ENCODE measurements at places on chromosomes 1 and 21.

DNA sequence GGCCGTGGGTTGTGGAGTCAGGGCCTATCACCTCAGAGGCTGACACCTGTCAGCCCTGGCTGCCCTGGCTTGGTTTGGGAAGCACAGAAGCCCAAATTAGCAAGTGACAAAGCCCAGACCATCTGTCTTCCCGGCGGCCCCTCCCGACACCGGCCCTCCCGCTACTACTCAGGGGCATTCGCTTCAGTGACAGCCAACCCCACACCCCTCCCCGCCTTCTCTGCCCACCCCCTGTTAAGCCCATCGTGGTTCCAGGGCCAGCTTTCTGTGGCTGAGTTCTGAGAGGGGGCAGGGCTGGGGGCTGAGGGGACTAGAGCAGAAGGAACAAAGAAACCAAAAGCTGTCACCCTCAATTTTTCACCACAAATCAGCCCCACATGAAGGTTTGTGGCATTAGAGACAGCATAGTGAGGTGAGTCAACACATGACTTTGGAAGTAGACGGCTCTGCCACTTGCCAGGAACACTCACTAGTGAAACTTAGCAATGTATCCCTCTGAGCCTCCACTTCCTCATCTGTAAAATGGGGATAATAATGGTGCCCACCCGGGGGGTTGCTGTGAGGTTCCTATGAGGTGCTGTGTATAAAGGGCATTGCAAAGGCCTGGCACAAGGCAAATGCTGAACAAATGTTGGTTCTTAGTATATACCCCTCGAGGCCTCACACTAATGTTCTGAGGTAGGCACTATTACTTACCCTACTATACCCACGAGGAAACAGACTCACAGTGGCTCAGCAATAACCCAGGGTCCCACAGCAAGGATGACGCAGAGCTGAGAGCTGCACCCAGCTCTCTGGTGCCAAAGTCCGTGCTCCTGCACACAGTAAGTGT is 5.2 kb upstream of the TNNI1 start:
- DNase-seq = no peak

DNA sequence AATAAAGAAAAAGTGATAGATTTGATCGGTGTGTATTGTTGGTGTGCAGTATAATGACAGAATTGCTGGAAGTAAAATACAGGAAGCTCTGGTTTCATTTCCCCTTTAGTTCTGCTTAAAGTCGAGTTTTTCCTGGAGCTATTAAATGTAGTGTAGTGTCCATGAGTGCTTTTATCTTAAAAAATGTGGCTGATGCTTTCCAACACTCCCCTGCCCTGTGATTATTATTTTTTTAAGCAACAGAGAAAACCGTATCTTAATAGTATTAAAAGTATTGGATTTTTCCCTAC is 1.1 kb downstream of the LGALS8 start:
- DNase-seq = no peak

- no peak for DNase-seq
Observed at GRCh38 chr1:197733324-197733723, 42.0 kb downstream of the DENND1B start.

- DNase-seq = no peak
Observed at GRCh38 chr21:25518491-25518911, 88.8 kb downstream of the MRPL39 start.

DNA sequence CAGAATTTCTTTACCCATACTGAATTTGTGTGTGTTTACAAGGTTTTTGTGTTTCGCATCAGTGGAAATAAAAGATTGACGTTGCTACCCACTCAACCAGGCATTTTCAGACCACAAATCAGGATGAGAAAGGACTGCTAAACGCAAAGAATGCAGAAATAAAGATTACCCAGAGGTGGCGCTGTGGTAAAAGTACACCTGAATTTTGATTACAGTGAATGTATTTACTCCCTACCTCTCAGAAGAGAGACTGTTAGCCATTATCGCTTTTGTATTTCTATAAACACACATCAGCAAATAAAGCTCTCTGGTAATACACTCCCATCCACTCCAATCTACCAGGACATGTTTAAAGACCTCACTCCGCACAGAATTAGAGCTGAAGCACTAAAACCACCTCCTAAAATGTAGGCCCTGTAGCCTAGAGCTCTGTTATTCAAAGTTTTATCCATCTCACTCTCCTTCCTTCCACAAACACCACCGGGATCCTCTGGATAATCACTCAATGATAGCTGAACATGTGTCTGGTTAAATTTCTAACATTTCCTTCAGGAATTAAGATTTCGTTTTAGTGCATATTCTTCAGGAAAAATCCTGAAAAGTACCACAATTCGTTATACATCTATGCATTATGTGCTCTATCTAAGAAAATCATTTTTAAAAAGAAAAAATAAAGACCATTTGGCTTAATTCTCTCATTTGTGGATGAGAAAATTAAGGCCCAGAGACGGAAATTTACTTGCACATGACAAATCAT is 2.5 kb upstream of the LMO4 start:
- DNase-seq = no peak

GRCh38 chr21:20551939-20552338 is 446.3 kb upstream of the NCAM2 start:
- no peak for DNase-seq

DNA sequence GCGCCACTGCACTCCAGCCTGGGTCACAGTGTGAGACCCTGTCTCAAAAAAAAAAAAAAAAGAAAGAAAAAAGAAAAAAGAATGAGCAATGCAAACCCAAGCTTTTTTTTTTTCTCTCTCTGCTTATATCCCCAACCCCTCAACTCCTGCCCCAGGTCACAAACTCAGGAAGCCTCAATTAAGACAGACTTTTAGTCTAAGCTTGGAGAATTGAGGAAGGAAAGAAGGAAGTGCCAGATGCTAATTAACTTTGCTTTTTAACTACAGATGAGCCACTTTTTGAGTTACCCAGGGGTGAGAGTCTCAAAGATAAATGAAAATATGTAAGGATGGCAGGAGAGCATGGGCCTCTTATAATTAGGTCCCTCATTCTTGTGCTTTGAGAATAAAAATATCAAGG is 33.3 kb downstream of the PIK3CD start:
- DNase-seq = no peak

GRCh38 chr1:91790392-91790791 is 95.6 kb downstream of the TGFBR3 start:
- no peak for DNase-seq

- DNase-seq = peak; percentile 45
Observed at GRCh38 chr1:151934048-151934493, 24.8 kb upstream of the THEM4 start.

DNA sequence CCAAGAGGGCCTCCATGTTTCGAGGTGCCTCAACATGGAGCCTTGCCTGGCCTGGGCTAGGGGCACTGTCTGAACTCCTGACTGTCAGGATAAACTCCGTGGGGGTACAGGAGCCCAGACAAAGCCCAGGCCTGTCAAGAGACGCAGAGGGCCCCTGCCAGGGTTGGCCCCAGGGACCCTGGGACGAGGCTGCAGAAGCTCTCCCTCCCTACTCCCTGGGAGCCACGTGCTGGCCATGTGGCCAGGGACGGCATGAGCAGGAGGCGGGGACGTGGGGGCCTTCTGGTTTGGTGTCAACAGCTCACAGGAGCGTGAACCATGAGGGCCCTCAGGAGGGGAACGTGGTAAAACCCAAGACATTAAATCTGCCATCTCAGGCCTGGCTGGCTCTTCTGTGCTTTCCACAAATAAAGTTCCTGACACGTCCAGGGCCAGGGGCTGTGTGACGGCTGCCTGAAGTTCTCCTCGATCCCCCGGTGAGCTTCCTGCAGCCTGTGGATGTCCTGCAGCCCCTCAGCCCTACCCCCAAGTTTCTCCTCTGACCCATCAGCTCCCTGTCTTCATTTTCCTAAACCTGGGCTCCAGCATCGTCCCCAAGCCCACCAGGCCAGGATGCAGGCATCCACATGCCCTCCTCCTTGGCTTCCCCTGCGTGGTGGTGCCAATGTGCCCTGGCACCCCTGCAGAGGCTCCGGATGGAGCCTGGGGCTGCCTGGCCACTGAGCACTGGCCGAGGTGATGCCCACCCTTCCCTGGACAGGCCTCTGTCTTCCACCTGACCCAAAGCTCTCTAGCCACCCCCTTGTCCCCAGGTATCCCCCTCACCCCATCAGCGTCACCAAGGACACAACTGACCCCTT is 12.8 kb upstream of the LRRC3 start:
- DNase-seq = no peak

- no peak for DNase-seq
Observed at GRCh38 chr21:31914472-31914871, 41.7 kb downstream of the HUNK start.

- no peak for DNase-seq
Observed at GRCh38 chr1:172373864-172374263, 46.6 kb upstream of the C1orf105 start.

DNA sequence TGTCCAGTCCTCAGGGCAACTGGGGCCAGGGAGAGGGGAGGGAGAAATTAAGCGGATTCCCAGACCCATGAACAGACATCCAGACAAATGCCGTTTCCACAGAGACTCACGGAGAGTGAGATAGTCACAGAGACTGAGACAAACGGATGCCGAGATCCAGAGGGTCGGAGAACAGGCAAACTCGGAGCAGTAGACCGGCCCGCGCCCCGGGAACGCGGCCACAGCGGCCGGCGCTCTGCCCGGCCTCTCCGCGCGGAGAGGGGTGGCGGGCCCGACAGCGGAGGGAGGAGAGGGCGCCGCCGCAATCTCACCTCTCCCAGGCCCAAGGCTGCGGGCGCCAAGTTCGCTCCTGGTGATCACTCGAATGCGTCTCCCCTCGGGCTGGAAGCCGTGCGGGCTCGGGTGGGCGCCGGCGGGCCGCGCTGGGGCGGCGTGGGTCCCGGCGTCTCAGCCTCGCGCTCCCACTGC is 831 bp upstream of the FOXD2 start:
- DNase-seq = peak; percentile 63

GRCh38 chr1:82752046-82752445 is 951.3 kb downstream of the ADGRL2 start:
- DNase-seq = no peak
